ENCODE measurements at places on chromosomes 6 and 20. TPM values are rescaled to one million over a fixed set of nuclear protein-coding genes. Genes with fewer than 3 reads are reported as not detected.
A peak's percentile ranks its signal among the peaks of the same experiment; 100 is the strongest.

Gene NHSL1
- total RNA-seq: 17.5 TPM

Gene ARMH2
- total RNA-seq: not detected

Gene CRISP3
- not detected for total RNA-seq

Gene RAET1G
- total RNA-seq: not detected

Gene CNKSR3
- total RNA-seq: 5.9 TPM

GRCh38 chr6:98484696-98485095 lies 349.7 kb upstream of the POU3F2 start:
- no peak overlapping the region for H3K4me3 ChIP-seq
- no peaks in the 10 kb centered on the region for H3K4me1 ChIP-seq
- DNase-seq: no peak
- H3K36me3 ChIP-seq: no peaks in the 10 kb centered on the region
- H3K27ac ChIP-seq: peak overlapping the region; percentile 69

DNA sequence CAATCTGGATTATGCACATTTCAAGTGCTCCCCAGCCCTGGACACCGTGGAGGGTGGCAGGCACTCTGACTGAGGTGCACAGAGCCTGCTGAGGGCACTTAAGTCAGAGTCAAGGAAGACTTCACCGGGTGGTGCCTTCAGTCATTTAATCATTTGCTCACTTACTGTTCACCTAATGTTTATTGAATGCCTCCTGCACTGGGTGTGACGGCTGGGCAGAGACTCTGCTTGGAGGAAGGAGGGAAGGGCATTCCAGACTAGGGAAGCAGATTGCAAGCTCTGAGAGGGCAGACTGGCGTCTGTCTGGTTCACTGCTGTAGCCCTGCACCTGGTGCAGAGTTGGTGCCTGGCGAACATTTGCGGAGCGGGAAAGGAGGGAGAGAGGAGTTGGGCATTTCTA lies 54.2 kb upstream of the FAM83D start:
- no peak for DNase-seq
- no peaks in the 10 kb centered on the region for H3K36me3 ChIP-seq
- no peak overlapping the region for H3K4me3 ChIP-seq
- H3K4me1 ChIP-seq: peaks cover 4% of the 10 kb centered on the region

GRCh38 chr6:90120327-90120726 lies 176.3 kb downstream of the BACH2 start:
- H3K27me3 ChIP-seq: no peaks in the 10 kb centered on the region
- DNase-seq: no peak
- H3K4me1 ChIP-seq: no peaks in the 10 kb centered on the region
- no peaks in the 10 kb centered on the region for H3K36me3 ChIP-seq
- H3K27ac ChIP-seq: no peak overlapping the region

- no peaks in the 10 kb centered on the region for H3K27me3 ChIP-seq
- H3K4me1 ChIP-seq: no peaks in the 10 kb centered on the region
- H3K36me3 ChIP-seq: no peaks in the 10 kb centered on the region
- DNase-seq: peak; percentile 3
- no peak overlapping the region for H3K27ac ChIP-seq
Measured at GRCh38 chr20:40754339-40754943, 65.4 kb upstream of the MAFB start.

- H3K27ac ChIP-seq: no peak overlapping the region
- H3K36me3 ChIP-seq: no peaks in the 10 kb centered on the region
- H3K27me3 ChIP-seq: peaks cover 70% of the 10 kb centered on the region
- H3K4me1 ChIP-seq: no peaks in the 10 kb centered on the region
- peak overlapping the region; percentile 79 for H3K4me3 ChIP-seq
Measured at GRCh38 chr6:136920671-136921380, 1.3 kb upstream of the SLC35D3 start.

- DNase-seq: peak; percentile 95
- H3K4me3 ChIP-seq: no peak overlapping the region
- H3K4me1 ChIP-seq: no peaks in the 10 kb centered on the region
- H3K27ac ChIP-seq: no peak overlapping the region
- no peaks in the 10 kb centered on the region for H3K27me3 ChIP-seq
Measured at GRCh38 chr6:6494677-6495076, 93.8 kb upstream of the LY86 start.

GRCh38 chr6:137013738-137014602 lies 30.8 kb downstream of the IL20RA start:
- H3K27me3 ChIP-seq: no peaks in the 10 kb centered on the region
- no peak overlapping the region for H3K27ac ChIP-seq
- DNase-seq: no peak
- no peaks in the 10 kb centered on the region for H3K36me3 ChIP-seq
- H3K4me1 ChIP-seq: no peaks in the 10 kb centered on the region

GRCh38 chr20:12893019-12893418 lies 115.8 kb upstream of the SPTLC3 start:
- H3K27me3 ChIP-seq: no peaks in the 10 kb centered on the region
- no peak for DNase-seq
- H3K27ac ChIP-seq: no peak overlapping the region
- H3K4me3 ChIP-seq: no peak overlapping the region
- H3K4me1 ChIP-seq: no peaks in the 10 kb centered on the region
- H3K36me3 ChIP-seq: no peaks in the 10 kb centered on the region

GRCh38 chr6:11595903-11596302 lies 58.4 kb downstream of the TMEM170B start:
- peak; percentile 63 for DNase-seq
- H3K4me3 ChIP-seq: no peak overlapping the region
- H3K27ac ChIP-seq: no peak overlapping the region
- H3K4me1 ChIP-seq: no peaks in the 10 kb centered on the region

DNA sequence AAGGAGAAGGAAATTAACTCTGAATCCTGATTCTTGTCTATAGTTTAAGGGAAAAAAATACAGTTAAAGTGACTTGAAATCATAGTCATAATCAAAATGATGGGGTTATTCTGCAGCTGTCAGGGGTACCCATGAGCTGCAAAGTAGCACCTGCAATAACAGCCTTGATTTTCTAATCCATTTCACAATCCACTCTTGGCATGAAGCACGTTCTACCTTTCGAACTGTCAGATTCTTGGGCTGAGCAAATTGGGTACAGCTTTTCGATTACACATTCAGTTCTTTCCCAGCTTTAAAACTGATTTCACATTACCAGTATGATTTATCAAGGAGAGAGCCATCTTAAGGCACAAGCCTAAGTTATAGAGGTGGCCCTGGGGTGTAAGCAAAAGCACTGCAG lies 118.5 kb upstream of the DTNBP1 start:
- H3K4me1 ChIP-seq: no peaks in the 10 kb centered on the region
- H3K27me3 ChIP-seq: no peaks in the 10 kb centered on the region
- DNase-seq: no peak
- no peak overlapping the region for H3K4me3 ChIP-seq
- H3K27ac ChIP-seq: no peak overlapping the region

- peak overlapping the region; percentile 38 for H3K27ac ChIP-seq
- H3K4me3 ChIP-seq: peak overlapping the region; percentile 80
- no peaks in the 10 kb centered on the region for H3K36me3 ChIP-seq
- H3K4me1 ChIP-seq: peaks cover 6% of the 10 kb centered on the region
Measured at GRCh38 chr6:35318196-35319171, 20.9 kb downstream of the DEF6 start.

DNA sequence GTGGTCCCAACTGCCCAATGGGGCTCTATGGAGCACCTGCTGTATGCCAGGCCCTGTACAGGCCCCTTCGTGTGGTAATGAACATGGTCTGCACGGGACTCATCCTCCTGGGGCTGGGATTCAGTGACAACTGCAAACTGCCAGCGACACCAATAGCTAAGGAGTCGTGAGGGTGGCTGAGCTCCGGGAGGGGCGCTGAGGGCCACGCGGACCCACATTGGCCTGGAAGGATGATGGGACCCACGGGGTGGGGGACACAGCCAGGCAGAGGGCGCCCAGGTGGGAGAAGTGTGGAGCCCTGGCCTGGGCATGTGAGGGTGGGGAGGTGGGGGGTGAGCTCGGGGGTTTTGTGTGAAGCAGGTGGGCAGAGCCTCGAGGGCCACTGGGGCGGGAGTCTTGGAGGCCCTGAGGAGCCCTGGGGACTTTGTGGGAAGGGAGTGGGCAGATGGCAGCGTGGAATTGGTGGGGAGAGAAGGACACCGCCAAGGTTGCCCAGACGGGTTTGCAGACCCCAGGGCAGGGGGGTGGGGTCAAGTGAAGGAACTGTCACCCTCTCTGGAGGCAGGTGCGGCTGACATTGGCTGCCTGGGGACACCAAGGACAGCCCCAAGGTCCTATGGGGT lies 22.5 kb downstream of the GATA5 start:
- H3K4me1 ChIP-seq: no peaks in the 10 kb centered on the region
- no peak overlapping the region for H3K27ac ChIP-seq
- DNase-seq: no peak
- H3K27me3 ChIP-seq: no peaks in the 10 kb centered on the region
- no peaks in the 10 kb centered on the region for H3K36me3 ChIP-seq

- H3K27ac ChIP-seq: no peak overlapping the region
- no peak for DNase-seq
- H3K27me3 ChIP-seq: no peaks in the 10 kb centered on the region
- H3K4me1 ChIP-seq: no peaks in the 10 kb centered on the region
Measured at GRCh38 chr6:38035478-38035877, 216.0 kb downstream of the ZFAND3 start.

GRCh38 chr6:165726965-165727381 lies 63.9 kb upstream of the PDE10A start:
- no peak for DNase-seq
- H3K36me3 ChIP-seq: no peaks in the 10 kb centered on the region
- no peaks in the 10 kb centered on the region for H3K27me3 ChIP-seq
- no peaks in the 10 kb centered on the region for H3K4me1 ChIP-seq

DNA sequence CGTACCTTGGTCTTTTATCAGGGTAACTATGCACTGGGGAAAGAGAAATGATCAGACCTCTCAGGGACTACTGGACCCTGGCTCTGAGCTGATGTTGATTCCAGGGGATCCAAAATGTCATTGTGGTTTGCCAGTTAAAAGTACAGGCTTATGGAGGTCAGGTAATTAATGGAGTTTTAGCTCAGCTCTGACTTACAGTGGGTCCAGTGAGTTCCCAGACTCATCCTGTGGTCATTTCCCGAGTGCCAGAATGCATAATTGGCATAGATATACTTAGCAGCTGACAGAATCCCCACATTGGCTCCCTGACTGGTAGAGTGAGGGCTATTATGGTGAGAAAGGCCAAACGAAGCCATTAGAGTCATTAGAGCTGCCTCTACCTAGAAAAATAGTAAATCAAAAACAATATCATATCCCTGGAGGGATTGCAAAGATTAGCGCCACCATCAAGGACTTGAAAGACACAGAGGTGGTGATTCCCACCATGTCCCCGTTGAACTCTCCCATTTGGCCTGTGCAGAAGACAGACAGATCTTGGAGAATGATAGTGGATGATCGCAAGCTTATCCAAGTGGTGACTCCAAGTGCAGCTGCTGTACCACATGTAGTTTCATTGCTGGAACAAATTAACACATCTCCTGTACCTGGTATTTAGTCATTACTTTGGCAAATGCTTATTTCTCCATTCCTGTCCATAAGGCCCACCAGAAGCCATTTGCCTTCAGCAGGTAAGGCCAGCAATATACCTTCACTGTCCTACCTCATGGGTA lies 152.4 kb downstream of the THBS2 start:
- H3K27me3 ChIP-seq: no peaks in the 10 kb centered on the region
- no peak overlapping the region for H3K4me3 ChIP-seq

DNA sequence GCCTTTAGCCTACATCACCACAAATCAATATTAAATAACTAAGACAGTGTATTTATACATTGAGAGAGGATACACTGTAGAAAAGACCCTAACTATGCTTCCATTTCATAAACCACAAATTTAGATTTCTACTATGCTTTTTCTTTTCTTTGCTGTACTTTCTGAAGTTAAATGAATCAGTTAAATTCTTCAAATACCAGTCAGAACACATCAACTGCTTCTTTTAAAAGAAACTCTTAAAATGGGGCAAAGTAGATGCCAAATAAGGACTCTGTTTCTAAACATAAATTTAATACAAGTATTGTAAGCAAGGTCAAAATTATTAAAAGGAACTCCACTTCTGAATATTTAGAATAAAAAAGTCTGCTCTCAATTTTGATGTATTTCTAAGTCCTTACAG lies 76.9 kb downstream of the GMDS start:
- no peak for DNase-seq
- H3K27ac ChIP-seq: no peak overlapping the region
- H3K36me3 ChIP-seq: no peaks in the 10 kb centered on the region
- no peak overlapping the region for H3K4me3 ChIP-seq

DNA sequence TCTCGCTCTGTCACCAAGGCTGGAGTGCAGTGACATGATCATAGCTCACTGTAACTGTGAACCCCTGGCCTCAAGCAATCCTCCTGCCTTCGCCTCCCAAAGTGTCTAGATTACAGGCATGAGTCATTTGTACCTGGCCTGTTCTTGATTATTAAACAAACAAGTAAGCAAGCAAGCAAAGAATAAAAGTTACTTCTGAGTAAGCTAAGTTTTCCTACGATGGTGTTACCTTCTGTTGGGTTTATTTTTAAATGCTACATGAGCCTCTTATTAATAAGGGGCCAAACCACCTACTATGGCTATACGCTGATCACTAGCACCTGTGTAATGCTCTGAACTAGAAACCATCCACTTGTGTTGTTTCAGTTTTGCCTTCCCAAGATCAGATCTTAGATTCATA lies 50.8 kb downstream of the IL22RA2 start:
- H3K36me3 ChIP-seq: no peaks in the 10 kb centered on the region
- H3K4me1 ChIP-seq: no peaks in the 10 kb centered on the region
- H3K4me3 ChIP-seq: no peak overlapping the region

DNA sequence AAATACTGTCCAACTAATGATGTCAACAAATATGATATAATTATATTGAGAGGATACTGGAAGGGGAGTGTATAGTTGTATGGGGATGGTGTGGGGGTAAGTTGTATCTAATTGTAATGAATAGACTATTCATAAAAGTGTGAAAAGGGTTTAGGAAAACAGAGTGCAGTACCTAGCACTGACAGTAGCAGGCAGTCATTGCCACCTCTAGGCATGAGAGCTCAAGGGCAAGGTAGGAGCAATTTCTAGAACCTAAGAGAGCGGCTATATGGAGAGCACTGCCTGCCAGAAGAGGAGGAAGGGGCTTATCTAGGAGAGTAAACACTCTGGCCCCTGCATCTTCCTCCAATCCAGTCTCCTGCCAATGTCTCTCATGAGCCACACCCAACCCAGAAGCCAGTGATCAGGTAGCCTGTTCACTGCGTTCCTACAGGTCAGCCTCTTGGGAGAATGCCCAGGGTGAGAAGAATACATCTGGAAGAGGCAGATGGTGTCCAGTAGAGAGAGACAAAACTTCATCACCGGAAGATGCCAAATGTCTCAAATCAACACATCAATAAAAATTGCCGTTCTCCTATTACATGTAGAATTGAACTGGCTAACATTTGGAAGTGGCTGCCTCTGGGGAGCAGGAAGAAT lies 200.0 kb downstream of the LY86 start:
- no peaks in the 10 kb centered on the region for H3K36me3 ChIP-seq
- H3K27me3 ChIP-seq: no peaks in the 10 kb centered on the region
- H3K4me3 ChIP-seq: no peak overlapping the region

GRCh38 chr6:122753688-122754056 lies 25.8 kb upstream of the FABP7 start:
- no peaks in the 10 kb centered on the region for H3K4me1 ChIP-seq
- H3K36me3 ChIP-seq: no peaks in the 10 kb centered on the region
- H3K4me3 ChIP-seq: no peak overlapping the region
- no peaks in the 10 kb centered on the region for H3K27me3 ChIP-seq

- no peaks in the 10 kb centered on the region for H3K4me1 ChIP-seq
- no peak for DNase-seq
- H3K4me3 ChIP-seq: no peak overlapping the region
- no peaks in the 10 kb centered on the region for H3K36me3 ChIP-seq
Measured at GRCh38 chr6:134480593-134480992, 162.7 kb upstream of the SGK1 start.

- DNase-seq: no peak
- H3K27me3 ChIP-seq: no peaks in the 10 kb centered on the region
- no peaks in the 10 kb centered on the region for H3K4me1 ChIP-seq
- H3K4me3 ChIP-seq: no peak overlapping the region
- no peaks in the 10 kb centered on the region for H3K36me3 ChIP-seq
Measured at GRCh38 chr6:136761227-136761922, 30.9 kb downstream of the MAP3K5 start.

GRCh38 chr20:38671186-38671585 lies 53.1 kb upstream of the SLC32A1 start:
- no peaks in the 10 kb centered on the region for H3K36me3 ChIP-seq
- H3K27ac ChIP-seq: no peak overlapping the region
